IPS-NIHi11 (cell line): ENCODE measurements at places on chromosomes 5 and 9.

- no peak for DNase-seq
Measured at GRCh38 chr5:161372682-161373344, 173.7 kb downstream of the GABRB2 start.

DNA sequence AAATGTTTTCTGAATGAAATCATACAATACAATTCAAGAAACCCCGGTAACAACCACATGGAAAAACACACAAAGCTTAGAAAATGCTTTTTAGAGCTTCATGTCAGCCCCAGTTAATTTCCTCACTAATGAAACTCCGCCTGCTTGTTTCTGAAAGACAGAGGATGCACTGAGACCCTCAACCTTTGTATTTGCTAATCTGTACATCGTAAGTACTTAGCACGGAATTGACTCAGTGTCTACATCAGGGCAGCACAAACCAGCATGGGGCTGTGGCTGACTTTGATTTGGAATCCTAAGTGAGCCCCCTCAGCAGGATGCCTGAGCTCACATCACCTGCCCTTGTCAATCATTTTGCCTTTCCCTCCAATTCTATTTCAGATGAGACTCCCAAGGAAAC is 499.1 kb upstream of the MPDZ start:
- peak; percentile 16 for DNase-seq

GRCh38 chr5:139062910-139063663 is 135.1 kb downstream of the SIL1 start:
- DNase-seq, result no peak

GRCh38 chr9:22237497-22238363 is 208.9 kb upstream of the DMRTA1 start:
- peak; percentile 33 for DNase-seq

GRCh38 chr5:134131578-134132350 is 17.3 kb downstream of the TCF7 start:
- no peak for DNase-seq

GRCh38 chr5:30781643-30782042 is 411.8 kb upstream of the CDH6 start:
- no peak for DNase-seq

- DNase-seq, result peak; percentile 36
Measured at GRCh38 chr5:126354012-126354857, 69.0 kb upstream of the GRAMD2B start.

GRCh38 chr9:134175291-134175807 is 11.0 kb upstream of the RNU6ATAC start:
- DNase-seq, result peak; percentile 97

- DNase-seq, result no peak
Measured at GRCh38 chr9:115109486-115109885, 8.5 kb downstream of the TNC start.
